ENCODE measurements at places on chromosomes 1 and 21.

DNA sequence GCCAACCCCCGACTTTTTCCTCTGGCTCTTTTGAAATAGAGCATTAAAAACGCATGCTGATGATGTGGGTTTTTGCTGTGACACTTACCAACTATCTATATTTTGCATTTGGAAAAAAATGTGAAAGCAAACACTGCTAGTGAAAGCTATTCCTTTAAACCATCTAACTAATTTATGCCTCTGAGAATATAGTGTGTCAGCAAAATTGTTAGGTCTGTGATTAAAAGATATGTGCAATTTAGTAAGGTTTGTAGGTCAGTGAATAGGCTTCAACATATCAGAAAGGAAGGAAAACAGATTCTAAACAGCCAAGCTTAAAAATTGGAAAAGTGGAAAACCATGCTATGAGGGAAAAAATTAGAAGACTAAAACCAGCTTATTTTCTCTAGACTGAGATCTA lies 1929.3 kb downstream of the NCAM2 start:
- DNase-seq, result no peak

GRCh38 chr1:91732291-91733107 lies 153.5 kb downstream of the TGFBR3 start:
- DNase-seq, result no peak

DNA sequence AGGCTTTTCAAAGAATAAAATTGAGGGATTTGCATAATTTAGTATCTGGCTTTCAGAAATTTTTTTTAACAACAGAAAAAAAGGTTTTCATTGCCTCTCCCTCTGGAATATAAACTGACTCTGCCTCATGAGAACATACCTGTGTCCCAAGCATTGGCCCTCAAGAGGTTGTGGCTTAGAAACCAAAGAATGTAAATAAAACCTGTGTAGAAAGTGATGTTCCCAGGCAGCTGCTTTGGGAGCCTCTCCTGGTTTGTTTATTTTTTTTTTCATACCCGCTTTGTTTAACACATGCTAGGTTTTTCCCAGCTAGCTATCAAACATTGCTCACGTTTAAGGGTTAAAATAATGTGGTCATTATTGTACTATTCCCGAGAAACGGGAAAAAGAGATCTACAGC lies 40.5 kb upstream of the IFNAR2 start:
- DNase-seq, result no peak

GRCh38 chr1:9269078-9269501 lies 23.6 kb upstream of the SPSB1 start:
- no peak for DNase-seq

DNA sequence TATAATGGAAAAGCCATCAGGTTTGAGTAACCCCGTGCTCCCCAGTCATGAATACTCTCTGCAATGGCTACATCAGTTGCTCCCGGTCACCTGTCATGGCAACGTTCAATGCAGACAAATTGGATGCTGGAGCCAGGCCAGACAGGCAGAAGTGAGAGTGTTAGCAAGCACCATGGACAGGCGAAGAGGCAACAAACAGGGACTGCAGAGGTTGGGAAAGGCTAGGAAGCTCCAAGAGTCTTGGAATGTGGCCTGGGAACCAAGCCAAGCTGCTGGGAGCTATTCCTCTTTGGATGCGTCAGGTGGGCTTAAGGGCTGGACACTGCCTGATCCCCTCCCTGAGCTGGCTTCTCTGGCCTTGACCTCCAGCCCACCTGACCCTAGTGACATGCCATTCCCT lies 102.9 kb downstream of the ACTL8 start:
- DNase-seq, result no peak

DNA sequence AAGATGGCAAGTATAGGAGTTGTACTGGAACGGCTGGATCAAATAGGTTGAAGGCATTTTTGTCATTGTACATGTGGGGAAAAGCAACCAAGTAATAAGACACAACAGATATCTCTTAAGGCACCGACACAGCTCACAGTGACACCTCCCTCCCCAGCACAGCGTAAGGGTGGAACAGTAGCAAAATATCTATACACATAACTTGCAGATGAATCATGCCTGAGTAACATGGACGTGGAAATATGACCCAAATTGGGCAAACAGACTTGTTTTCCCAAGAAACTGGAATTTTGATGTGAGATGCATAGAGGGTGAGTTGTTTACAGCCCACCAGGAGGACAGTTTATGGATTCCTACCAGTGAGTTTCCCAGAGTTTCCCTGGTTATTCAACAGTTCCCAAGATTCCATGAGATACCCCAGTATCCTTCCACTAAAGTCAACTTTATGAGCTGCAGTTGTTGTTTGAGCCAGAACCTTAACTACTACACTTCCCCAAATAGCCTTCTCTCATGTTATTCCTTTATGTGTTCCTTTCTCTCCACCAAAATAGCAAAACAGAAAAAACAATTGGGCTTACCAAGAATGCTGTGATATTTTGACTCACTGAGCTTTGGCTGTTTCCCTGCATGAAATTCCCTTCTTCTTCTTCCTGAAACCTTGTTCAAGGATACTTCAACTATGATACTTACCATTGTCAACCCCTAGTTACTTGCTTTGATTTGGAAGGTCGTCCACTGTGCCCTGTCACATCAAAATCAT lies 7.1 kb upstream of the DR1 start:
- no peak for DNase-seq

DNA sequence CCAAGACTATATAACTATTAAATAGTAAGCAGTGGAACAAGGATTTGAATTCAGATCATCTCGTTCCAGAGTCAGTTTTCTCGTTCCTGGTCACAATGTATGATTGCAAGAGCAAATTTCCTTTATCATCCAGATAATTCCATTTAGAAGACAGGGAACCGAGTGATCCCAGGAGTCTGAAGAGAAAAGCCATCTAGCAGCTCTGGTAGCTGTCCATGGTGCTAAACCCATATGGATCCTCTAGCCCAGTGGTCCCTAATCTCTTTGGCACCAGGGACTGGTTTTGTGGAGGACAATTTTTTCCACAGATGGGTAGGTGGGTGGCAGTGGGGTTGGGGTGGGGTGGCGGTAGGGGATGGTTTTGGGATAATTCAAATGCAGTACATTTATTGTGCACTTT lies 229.4 kb downstream of the PTPRU start:
- no peak for DNase-seq

GRCh38 chr1:233327651-233328141 lies at the start of gene MAP3K21:
TSS of gene MAP3K21 (plus strand) at chr1:233327724. CDS start at chr1:233328029, 305 bp downstream.
- peak; percentile 5 for DNase-seq

DNA sequence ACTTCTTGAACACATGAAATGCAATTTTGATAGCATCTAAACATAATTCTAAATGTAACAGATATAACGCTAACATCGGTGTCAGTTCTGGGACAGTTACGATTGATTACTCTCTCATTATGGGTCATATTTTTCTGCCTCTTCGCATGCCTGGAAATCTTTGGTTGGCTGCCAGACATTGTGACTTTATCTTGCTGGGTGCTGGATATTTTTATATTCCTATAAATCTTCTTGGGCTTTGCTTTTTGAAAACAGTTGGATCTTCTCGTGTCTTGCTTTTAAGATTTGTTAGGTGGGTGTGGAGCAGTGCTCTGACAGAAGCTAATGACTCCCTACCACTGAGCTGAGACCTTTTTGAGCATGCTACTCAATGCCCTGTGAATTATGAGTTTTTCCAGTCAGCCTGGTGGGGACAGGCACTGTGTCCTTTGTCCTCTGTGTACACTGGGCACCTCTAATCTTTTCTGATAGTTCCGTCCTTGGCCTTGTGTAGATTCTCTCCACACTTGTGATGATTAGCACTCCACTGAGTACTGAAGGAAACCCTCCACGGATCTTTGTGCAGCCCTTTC lies 28.0 kb upstream of the EDARADD start:
- DNase-seq, result no peak

- DNase-seq, result no peak
These were observed 38.1 kb downstream of the RCSD1 start for GRCh38 chr1:167668108-167668507.

DNA sequence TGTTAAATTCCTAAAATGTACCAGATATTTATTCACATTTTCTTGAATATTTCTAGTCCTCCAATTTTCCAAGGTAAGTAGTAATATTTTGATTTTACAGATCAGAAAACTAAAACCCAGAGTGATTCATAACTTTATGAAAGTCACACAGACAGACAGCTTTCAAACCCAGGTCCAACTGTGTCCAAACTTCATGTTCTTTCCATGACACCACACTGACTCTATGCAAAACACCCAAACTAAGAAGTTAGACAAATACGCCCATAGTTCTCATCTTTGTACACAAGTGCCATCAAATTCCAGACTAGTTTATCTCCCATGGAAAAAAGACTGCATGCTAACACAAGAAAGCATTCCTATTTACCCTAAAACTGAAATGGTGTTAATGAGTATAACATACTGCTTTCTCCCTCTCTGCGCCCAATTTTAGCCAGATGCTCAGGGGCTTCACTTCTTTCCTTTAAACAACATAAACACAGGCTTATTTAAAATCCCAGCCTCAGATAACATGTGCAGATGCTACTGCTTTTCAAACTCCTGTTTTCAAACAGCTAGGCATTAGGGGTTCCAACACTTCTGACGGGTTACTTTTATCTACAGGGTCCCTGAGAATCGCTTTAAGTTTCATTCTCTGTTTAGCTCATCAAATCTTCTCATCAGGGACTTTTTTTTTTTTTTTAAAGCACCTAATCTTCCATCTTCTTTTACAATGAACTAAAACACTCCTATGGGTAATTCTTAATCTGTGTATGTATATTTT lies 44.6 kb downstream of the WASF2 start:
- no peak for DNase-seq

DNA sequence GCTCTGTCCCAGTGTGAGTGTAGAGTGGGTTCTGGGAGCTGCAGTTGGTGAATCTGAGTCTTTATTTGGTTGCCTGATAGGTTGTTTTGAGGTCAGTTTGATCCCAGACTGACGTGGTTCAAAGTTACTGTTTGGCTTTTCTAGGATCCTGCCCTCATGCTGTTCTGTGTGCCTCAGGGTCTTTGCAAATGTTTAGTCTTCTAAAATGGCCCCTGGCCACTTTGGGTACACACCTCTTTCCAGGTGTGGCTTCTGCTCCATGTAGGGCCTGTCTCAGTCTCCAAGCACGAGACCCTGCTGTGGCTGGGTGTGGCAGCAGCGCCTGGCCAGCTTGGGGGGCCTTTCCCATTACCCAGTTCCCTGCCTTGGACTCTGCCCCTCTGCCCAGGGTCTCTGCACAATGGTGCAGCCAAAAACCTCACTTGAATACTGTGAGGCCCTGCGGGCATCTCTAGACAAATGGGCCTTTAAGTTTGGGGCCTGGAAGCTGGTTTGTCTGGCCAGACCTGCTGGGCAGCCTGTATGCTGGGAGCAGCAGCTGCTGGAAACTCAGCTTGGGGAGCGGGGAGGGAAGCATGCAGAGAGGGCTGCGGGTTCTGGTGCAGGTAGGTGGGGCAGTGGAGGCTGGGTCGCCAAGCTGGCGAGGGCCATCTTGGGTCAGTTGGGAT lies 5.6 kb downstream of the PTPRF start:
- no peak for DNase-seq

GRCh38 chr1:12029720-12030339 lies 10.5 kb downstream of the MIIP start:
- DNase-seq, result no peak

- DNase-seq, result no peak
These were observed 1.4 kb downstream of the PRSS38 start for GRCh38 chr1:227816750-227817446.

DNA sequence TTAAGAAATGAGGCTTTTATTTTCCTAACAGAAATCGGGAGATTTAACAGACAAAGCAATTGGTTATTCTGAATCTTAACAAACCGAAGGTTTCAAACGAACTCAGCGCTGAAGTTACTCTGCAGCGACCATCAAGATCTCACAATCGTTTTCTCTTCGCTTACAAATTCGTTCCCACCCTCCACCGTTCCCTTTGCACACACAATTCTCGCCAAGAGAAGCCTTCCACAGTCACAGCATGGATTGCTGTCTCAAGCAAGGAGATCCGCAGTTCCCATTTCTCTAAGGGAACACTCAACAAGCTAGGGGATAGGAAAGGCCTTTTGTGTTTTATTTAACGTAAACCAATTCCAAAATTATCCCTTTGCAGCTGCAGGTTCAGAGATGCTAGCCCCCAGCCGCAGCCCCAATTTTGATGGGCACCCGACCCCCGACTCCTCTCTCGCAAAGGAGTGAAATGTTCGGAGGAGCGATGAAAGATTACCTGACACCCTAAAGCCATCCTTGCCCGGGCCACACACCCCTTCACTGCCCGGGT lies 755 bp downstream of the FBXO42 start:
- no peak for DNase-seq

- no peak for DNase-seq
These were observed 15.5 kb downstream of the DPYD start for GRCh38 chr1:97905141-97905940.

GRCh38 chr1:33725556-33726160 lies 138.2 kb upstream of the HMGB4 start:
- no peak for DNase-seq

DNA sequence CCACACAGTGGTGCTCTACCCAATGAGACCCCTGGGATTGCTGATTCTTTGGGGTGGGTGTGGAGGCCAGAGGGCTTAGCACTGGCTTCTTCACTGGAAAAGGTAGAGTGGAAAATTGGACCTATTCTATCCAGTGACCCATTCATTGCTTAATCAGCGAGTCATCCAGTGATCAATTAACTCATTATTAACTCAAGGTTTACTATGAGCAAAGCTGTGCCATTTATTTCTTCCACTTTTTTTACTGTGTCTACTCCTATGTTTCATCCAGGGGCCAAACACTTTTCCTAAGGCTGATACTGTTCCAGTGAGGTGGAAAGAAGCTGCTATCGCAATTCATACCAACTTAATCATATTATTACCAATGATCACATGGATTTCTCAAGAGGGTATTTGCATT lies 363.9 kb downstream of the RPS6KC1 start:
- DNase-seq, result no peak

DNA sequence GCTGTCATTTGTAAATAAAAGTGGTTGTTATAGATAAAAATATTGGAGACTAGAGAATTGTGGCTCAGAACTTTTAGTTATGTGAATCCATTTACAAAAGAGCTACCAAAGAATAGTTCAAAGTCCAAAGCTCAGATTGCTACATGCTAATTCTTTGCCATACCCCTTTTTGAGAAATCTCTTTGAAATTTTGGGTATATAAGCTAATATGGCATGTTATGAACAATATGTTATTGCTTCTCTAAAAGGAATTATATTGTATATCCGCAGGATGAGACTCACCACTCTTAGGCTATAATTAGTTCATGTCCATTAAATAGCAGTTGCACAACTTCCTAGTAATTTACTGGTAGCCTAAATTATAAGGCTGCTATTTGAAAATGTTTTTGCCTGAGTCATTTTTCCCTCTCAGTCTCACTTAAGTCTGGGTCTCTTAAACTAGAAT lies 178.0 kb downstream of the ZNF281 start:
- DNase-seq, result no peak

GRCh38 chr1:24870551-24871195 lies 59.4 kb downstream of the RUNX3 start:
- DNase-seq, result no peak
